Stimulated activated CD8-positive, alpha-beta memory T cell treated with anti-CD3 and anti-CD28 coated beads, Interleukin-12 subunit alpha, Interleukin-12 subunit beta, amount 100 ng/mL, for 1 hour (primary cell): ENCODE measurements at places on chromosomes 5 and 9.

GRCh38 chr5:157956271-157956885 is 97.4 kb upstream of the CLINT1 start:
- DNase-seq, result no peak

DNA sequence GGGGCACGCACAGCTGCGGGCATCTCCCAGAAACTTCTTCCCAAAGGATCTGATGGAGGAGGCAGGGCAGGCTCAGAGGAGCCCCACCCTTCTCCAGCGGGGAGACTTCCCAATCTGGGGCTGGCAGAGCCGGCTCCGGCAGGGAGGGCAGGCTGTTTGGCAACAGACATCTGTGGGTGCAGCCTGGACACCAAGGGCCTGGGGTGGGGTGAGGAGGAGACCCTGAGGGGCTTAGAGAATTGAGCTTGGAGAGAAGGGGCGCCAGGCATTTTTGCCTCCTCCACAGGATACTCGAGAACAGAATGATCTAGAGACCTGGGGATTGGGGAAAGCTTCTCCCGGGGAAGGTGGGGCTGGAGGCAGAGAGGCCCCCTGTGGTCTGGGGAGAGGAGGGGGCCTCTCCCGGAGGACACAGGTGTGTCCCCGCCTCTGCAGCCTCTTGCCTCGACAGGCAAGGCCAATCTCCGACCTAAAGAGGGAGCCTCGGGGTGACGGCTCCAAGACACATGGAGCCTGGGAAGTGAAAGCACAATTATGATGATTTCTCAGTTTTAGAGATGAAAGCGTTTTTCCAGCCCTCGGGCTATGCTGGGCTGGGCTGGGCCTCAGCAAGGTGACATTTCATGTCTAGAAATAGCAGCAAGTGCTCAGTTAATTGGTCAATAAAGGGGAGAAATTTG is 8.4 kb downstream of the LHX3 start:
- DNase-seq, result no peak

- no peak for DNase-seq
Measured at GRCh38 chr9:134185536-134186011, 21.2 kb upstream of the RNU6ATAC start.

- no peak for DNase-seq
Measured at GRCh38 chr5:56264417-56265025, 31.4 kb upstream of the ANKRD55 start.

DNA sequence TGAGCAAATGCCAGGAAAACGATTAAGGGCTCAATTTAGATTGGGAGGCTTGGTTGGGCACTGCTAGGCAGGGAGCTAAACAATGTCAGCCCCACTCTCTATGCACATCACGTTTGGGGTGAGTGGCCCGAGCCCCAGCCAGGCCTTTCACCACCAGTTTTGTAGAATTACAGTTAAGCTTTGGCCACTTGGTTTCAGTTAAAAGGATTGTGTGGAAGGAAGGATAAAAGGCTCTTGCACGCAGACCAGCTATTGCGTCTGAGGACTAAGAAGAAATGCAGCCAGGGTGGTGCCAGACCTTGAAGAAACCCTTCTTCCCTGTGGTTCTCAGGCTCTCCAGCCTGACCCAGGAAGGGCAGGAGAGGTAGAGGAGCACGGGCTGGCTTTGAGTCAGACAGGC is 125.3 kb upstream of the SLC44A1 start:
- DNase-seq, result no peak
